H54 (cell line): ENCODE measurements at places on chromosomes 16 and 17.

DNA sequence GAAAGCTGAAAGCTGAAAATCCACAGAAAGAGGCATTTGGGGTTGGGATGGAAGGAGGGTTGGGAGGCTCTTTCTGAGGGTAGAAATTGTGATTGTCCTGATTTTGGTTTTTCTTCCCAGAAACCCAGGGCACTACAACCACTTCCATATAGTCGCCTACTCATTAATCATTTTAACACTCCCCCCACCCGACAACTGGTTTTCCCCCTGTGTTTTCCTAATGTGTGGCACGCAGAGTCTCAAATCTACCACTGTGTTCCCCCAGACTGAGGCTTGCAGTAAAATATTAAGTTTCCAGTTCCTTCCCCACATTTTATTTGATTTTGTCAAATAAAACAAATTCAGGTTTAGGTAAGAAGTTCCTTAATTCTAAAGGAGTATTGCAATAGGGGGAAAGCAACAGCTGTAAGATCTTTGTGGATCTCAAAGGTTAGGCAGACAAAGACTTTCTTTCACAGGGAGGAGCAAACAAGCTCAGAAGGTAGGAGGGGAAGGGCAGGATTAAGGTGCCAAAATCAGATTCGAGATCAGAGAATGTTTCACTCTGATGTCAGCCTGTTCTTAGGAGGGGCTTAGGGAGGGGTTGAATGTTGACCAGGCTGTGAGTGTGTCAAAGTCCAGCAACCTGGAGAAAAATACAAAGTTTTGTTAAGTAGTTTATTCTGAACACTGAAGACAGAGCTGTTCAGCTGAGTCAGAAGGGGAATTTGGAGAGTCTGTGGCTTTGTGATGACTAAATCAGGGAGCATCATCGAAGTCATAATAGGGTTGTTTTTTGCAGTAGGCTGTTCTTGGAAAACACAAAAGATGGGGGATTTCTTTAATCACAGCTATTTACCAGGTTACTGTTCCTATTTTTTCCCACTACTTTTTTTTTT, 3.6 kb downstream of the ZNF267 start:
- peak; percentile 51 for DNase-seq

GRCh38 chr17:34176440-34176839, 78.6 kb upstream of the CCL2 start:
- DNase-seq: no peak

GRCh38 chr17:45138911-45139532, 3.5 kb downstream of the ACBD4 start:
- no peak for DNase-seq

DNA sequence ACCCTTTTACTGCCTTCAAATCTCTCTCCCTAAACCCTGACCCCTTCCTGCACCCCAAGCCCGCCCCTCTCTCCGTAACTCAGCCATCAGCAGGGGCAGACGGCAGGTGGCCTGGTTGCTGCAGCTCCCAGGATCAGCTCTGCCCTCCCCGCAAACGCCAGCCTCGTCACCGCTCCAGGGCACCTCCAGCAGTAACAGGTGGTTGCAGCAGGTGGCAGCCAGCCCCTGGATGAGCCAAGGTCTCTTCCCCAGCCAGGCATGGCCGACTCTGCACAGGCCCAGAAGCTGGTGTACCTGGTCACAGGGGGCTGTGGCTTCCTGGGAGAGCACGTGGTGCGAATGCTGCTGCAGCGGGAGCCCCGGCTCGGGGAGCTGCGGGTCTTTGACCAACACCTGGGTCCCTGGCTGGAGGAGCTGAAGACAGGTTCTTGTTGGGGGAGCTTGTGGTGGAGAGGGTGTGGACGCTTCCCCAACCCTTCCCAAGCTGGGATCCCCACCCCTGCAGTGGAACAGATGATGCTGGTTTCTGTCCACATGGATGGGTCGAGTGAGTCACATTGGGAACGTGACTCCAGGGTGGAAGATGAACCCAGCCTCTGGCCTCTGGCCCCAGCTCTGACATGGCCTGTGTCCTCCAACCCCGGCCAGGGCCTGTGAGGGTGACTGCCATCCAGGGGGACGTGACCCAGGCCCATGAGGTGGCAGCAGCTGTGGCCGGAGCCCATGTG, 558 bp downstream of the HSD3B7 start:
- DNase-seq: no peak

DNA sequence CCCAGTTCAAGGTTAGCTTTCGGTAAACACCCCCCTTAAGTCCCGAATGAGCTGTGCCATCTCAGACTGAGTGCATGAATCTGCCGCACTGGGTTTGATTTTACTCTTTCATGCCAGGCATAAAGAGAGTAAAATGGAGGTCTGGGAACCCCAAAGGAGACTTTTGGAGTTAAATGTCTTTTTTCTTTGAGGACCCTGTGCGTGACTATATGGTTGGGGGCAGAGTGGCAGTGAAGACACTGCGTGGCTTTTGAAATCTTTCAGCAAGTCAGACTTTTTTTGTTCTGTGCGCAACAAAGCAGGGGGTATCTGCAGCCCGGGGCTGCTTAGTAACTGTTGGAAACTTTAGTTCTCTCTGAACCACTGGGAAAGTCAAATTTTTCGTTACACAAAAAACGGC, 392.9 kb upstream of the SALL1 start:
- no peak for DNase-seq

- DNase-seq: no peak
These were observed 66.9 kb upstream of the RCVRN start for GRCh38 chr17:9971991-9972390.

GRCh38 chr16:30669026-30669902, 11.0 kb downstream of the FBRS start:
- DNase-seq: no peak

DNA sequence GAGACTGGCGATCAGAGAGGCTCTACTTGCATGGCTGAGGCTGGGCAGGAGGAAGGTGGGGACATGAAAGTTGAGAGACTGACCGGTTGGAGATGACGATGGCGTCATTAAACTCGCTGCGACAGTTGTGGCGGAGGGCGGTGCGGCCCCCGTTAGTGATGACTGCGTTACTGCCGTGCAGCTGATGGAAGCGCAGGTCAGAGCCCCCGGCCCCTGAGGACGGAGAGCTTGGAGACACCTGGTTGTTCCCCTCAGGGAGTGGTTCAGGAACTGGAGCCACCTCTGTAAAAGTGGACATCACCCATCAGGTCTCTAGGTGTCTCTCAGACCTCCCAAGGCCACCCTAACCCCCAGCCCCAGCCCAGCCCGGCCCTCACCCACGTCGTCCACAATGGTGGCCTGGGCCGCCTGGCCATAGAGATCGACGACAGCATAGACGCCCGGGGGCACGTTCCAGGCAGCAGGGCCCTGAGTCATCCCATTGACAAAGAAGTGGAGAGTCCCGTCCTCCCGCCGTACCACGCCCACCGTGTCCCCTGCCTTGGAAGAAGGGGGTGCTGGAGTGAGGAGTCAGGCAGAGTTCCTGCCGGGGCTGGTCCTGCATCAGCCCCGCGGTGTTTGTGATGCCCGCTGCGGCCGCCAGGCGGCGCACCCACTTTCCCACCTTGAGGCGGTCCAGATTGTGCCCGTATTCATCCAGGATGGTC, 5.3 kb downstream of the NEURL4 start:
- DNase-seq: no peak

DNA sequence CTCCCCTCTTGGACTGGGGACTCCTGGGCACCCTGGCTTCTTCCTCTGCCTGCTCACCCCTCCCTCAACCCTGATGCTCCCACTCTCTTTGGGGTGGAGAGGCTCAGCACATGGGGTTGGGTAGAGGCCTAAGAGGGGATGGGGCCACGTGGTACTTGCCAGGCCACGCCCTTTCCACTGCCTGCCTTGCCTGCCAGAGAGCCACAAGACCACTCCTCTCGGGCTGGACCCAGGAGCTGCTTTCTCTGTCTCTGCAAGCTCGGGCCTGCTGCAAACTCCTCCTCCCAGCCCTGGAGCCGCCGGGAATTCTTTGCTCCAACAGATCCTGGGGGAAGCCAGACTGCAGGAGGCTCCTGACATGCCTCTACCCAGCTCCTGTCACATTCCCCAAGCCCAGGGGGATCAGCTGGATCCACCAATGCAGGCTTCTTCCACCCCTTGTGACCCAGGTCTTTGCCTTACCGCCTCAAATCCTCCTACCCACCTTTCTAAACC, 11.8 kb downstream of the DLX4 start:
- no peak for DNase-seq

DNA sequence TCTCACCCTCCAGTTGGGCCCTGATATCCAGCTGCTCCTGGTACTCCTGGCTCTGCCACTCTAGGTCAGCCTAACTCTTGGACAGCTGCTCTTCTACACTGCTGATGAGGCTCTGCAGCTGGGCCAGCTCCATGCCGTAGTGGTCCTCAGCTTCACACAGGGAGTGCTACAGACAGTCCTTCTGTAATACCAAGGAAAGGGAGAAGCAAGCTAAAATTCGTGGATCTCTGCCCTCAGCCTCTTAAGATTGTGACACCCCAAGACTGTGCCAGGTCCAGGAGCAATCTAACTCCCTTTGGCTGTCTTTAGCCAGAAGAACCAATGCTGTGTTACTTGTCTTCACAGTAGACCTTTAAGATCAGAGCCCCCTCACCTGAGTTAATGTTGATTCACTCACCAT, 7.7 kb upstream of the KRT38 start:
- DNase-seq: no peak

- DNase-seq: no peak
These were observed 146.3 kb upstream of the FOXF1 start for GRCh38 chr16:86363836-86364618.

DNA sequence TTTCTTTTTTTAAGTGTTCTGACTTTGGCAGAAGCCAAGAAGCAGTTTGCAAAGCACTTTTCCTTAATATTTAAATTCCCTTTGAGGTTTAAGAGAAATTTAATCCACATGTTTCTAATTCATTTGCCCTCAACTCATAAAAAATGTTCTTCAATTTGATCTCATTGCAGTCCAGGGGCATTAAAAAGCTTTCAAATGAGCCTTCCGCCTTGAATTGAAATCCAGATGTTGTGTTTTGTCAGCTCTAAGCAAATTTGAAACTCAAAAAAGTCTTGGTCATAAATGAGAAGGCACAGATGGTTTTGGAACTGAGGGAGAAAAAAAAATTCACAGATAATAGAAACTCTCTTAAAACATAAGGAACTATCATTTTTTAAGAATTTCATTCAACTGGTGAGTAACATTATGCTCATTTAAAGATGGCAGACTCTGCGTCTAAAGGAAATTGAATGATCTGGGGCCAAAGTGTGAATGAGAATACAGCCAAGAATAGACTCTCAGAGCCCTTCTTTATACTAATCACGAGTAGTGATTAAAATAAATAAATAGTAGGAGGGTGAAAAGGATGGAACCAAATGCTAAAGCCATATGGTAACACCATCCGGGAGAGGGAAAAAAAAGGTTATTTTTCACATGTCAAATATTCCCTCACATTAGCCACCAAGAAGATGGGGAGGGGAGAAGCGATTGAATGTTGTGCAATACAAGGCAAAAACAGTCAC, 1304.7 kb downstream of the CDH8 start:
- DNase-seq: no peak

- DNase-seq: no peak
These were observed 62.3 kb downstream of the VPS53 start for GRCh38 chr17:652314-652713.

DNA sequence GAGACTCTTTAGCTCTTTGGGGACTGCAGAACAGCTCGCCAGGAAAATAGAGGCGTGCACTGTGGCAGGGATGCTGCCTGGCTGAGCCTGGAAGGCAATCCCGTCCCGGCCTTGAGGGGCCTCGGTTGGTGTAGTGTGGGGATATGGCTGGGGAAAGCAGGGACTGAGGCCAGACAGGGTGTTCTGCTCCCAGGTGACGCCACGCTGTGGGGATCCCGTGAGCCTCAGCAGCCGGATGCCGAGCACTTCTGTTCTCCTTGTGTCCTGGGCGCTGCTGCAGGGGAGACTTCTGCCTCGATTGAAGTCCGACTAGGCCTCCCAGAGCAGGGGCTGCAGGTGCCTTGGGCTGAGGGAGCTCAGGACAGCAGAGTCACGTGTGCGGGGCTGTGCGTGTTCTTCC, 72.6 kb downstream of the BANP start:
- DNase-seq: no peak

DNA sequence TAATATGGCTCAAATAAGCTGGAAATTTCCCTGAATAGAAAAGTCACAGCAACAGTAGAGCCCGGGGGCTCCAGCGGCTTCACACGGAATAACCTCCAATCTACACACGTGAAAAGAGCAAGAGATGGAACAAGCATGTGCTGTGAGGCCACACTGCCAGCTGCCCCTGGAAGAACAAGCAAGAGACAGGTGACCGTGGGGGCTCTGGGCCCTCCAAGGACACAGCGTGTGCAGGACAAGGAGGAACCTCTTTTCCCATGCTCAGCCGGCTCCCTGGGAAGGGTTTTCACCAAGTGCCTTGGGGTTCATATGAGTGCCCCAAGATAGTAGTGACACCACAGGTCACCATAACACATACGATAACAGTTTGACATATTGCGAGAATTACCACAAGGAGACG, 110.2 kb upstream of the ZNF750 start:
- DNase-seq: no peak

DNA sequence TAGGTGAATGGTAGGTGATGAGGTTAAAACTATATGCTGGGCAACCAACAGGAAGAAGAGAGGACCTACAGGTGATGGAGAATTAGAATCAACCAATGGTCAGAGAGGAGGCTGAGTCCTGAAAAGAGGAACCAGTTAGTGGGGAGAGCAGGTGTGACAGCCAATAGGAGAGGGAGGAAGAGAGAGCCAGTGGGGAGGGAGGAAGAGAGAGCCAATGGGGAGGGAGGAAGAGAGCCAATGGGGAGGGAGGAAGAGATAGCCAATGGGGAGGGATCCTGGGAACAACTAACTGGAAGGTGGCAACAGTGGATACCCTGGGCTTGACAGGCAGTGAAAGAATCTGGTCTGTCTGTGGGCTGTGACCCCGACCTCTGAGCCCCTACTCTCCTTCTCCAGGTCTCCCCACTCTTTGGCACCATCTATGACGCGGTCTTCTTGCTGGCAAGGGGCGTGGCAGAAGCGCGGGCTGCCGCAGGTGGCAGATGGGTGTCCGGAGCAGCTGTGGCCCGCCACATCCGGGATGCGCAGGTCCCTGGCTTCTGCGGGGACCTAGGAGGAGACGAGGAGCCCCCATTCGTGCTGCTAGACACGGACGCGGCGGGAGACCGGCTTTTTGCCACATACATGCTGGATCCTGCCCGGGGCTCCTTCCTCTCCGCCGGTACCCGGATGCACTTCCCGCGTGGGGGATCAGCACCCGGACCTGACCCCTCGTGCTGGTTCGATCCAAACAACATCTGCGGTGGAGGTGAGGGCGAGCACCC, 3.7 kb downstream of the GUCY2D start:
- DNase-seq: no peak

GRCh38 chr16:54136276-54136625, 150.3 kb downstream of the IRX3 start:
- DNase-seq: peak; percentile 42

DNA sequence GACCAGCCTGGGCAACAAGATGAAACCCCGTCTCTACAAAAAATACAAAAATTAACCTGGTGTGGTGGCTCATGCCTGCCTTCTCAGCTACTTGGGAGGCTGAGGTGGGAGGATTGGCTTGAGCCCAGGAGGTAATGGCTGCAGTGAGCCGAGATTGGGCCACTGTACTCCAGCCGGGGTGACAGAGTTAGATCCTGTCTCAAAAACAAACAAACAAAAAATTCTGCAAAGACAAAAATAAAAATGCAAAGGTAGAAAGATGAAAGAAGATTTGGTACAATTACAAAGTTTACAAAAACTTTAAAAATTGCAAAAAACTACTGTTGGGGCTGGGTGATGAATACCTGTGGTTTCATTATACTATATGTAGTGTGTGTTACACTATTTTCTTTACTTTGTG, 5.5 kb upstream of the CDH1 start:
- DNase-seq: no peak

- DNase-seq: no peak
These were observed 34.1 kb downstream of the TLE7 start for GRCh38 chr16:71407731-71408130.

- DNase-seq: no peak
These were observed 14.1 kb downstream of the CFAP20 start for GRCh38 chr16:58114827-58115825.
